ENCODE measurements at places on chromosomes 6 and 20. TPM values are rescaled to one million over a fixed set of nuclear protein-coding genes. Genes with fewer than 3 reads are reported as not detected.
A peak's percentile ranks its signal among the peaks of the same experiment; 100 is the strongest.

DNA sequence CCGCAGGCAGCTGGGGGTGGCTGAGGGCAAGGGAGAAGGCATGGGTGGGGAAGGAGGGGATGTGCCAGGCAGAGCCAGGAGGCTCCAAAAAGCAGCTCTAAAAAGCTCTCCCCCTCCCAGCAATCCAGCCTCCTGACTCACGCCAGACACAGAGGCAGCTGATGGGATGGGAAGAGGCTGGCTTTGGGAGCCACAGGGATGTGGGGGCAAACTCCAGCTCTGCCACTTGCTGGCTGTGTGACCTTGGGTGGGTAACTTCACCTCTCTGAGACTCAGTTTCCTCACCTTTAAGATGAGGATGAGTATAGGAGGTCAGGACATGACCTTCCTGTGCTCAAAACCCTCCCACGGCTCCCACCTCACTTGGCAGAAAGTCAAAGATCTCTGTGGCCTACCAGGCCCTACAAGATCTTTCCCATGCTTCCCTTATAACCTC lies 148.9 kb downstream of the CEBPB start:
- peak overlapping the region; percentile 96 for H3K27ac ChIP-seq
- peaks cover 37% of the 10 kb centered on the region for H3K4me1 ChIP-seq
- H3K4me3 ChIP-seq, result peak overlapping the region; percentile 63
- H3K27me3 ChIP-seq, result no peaks in the 10 kb centered on the region
- H3K36me3 ChIP-seq, result no peaks in the 10 kb centered on the region
- DNase-seq, result peak; percentile 63

The DNAH8 gene
- total RNA-seq, result 0.22 TPM

DNA sequence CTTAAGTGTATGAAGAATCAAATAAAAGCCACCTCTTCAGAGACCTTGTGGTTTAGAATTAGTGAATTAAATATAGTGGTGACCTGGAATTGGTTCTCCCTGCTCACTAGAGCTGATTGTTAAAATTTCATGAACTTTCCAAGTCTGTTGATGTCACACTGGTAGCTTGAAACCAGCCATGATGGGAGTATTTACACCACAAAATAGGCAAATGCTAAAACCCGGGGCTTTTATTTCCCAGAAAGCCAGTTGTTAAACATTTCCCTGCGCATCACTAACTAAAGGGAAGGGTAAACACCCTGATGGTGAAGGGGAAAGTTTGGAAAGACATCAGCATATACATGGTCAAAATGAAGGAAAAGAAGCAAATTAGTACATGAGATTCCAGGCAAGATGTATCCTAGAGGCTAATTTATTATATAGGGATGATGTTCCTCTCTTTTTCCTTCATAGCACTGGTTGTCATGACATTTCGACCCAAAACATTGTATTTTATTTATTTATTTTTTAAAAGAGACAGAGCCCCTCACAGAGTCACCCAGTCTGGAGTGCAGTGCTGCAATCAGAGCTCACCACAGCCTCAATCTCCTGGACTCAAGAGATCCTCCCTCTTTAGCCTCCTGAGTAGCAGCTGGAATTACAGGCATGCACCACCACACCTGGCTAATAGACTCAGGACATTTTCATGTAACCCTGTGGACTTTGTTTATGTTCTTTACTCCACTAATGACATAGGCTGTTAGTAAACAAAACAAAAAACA lies 123.2 kb downstream of the RIN2 start:
- no peaks in the 10 kb centered on the region for H3K36me3 ChIP-seq
- H3K27ac ChIP-seq, result no peak overlapping the region
- H3K4me3 ChIP-seq, result no peak overlapping the region
- DNase-seq, result no peak
- H3K4me1 ChIP-seq, result no peaks in the 10 kb centered on the region

GRCh38 chr20:59611286-59611685 lies 6.9 kb downstream of the PHACTR3 start:
- H3K4me1 ChIP-seq, result no peaks in the 10 kb centered on the region
- DNase-seq, result no peak
- peaks cover 24% of the 10 kb centered on the region for H3K27me3 ChIP-seq
- no peaks in the 10 kb centered on the region for H3K36me3 ChIP-seq
- H3K4me3 ChIP-seq, result no peak overlapping the region
- H3K27ac ChIP-seq, result no peak overlapping the region

The FAM217A gene
- total RNA-seq, result not detected

- no peak overlapping the region for H3K4me3 ChIP-seq
- no peaks in the 10 kb centered on the region for H3K4me1 ChIP-seq
- H3K27me3 ChIP-seq, result peaks cover 25% of the 10 kb centered on the region
Observed at GRCh38 chr6:104908031-104908887, 48.5 kb upstream of the HACE1 start.

The RBCK1 gene
- 137 TPM for total RNA-seq

DNA sequence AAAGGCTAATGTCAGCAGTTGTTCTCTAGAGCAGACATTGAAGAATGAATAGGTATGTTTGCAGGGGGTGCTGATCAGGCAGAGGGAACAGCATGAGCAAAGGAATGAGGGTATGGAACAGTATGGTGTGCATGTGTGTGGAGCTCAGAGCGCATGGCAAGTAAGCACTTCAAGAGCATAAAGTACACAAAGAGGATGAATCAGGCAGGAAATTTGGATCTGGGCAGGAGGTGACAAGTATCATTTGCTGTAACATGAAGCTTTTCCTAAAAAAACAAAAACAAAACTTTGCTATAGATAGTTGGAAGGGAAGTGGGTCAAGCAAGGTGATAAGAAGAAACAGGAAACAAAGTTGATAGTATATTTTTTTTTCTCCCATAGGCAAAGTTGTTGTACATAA lies 746.8 kb downstream of the HDGFL1 start:
- H3K4me3 ChIP-seq, result no peak overlapping the region

GRCh38 chr6:157326979-157327378 lies 3.7 kb upstream of the TMEM242 start:
- peaks cover 32% of the 10 kb centered on the region for H3K4me1 ChIP-seq
- H3K4me3 ChIP-seq, result no peak overlapping the region
- no peak for DNase-seq
- H3K27ac ChIP-seq, result no peak overlapping the region
- no peaks in the 10 kb centered on the region for H3K36me3 ChIP-seq

The QRSL1 gene
- 13.2 TPM for total RNA-seq

The ZNF391 gene
- 3.2 TPM for total RNA-seq

DNA sequence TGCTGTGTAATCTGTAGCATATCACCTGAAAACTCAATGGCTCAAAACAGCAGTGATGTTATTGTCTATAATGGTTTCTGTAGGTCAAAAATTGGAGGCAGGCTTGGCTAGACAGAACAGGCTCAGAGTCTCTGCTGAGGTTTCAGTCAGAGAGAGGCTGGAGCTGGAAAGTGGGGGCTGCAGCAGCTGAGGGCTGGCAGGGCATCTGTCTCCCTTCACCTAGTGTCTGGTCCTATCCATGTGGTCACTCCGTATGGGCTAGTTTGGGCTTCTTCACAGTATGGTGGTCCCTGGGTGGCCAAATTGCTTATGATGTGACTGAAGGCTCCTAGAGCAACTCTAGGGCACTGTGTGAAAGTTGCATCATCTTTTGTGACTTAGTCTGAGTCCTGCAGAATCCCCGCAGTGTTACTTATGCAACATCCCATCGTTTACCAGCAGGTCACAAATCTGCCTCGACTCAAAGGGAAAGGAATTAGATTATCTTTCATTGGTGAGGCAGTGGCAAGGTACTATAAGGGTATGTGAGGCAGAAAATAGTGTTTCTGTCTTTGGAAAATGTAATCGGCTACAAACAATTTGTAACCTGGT lies 497.0 kb downstream of the EPHA7 start:
- H3K4me3 ChIP-seq, result no peak overlapping the region
- no peaks in the 10 kb centered on the region for H3K4me1 ChIP-seq
- H3K27ac ChIP-seq, result no peak overlapping the region
- no peak for DNase-seq
- no peaks in the 10 kb centered on the region for H3K36me3 ChIP-seq
- H3K27me3 ChIP-seq, result no peaks in the 10 kb centered on the region

Data from activated CD4-positive, alpha-beta memory T cell treated with anti-CD3 and anti-CD28 coated beads for 36 hours (primary cell).